ENCODE measurements at places on chromosomes 6 and 20.

DNA sequence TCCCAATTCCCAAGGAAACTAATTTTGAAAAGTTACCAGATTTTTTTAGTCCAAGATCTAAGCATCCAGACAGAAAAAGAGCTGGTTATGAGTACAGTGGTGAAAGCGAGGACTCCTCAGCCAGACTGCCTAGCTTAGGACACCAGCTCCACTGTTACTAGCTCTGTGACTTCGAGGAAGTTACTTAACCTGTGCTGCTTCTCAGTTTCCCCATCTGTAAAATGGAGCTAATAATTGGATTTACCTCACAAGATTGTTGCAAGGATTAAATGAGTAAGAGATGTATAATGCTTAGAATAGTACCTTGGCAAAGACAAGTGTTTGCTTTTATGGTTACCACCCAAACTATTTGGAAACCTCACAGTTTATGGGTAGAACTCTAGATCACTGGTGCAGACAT, 1.1 kb downstream of the NT5DC1 start:
- no peak for DNase-seq

DNA sequence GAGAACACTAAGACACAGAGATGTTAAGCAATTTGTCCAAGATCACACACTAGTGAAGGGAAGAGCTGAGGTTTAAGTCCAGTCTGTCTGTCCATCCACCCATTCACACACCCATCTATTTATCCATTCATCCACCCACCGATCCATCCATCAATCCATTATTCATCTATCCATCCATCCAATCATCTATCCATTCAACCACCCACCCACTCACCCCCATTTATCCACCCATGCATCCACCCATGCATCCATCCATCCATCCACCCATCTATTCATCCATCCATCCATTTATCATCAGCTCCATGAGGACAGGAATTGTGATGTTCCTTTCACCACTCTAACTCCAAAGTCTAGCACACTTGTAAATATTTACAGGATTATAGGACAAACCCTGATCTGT, 242.3 kb upstream of the PMEPA1 start:
- DNase-seq = no peak

DNA sequence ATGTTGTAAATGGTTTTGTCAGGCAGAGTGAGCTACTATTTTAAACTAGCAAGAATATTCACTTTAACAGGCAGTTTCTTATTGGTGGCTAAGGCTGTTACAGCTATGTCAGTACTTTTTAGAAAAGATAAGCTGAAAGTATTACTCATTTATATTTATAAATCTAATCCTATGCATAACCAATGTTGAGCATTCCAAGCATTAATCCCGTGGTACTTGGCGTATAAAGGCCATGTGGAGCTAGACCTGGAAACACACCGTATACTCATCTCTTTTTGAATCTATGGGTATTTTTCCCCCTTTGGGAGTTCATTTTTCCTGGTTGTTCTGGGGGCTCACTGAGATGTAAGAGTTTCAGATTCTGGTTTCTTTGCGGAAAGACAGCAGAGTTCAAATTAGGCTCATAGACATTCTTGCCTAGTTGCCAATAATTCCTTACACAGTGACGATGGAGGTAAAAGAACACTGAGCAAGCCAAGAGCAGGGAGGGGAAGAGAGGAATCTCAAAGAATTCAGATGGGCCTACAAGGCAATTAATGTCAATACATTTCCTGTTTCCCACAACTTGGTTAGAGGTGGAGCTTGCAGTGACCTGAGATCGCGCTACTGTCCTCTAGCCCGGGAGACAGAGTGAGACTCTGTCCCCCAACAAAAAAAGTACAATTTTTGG, 211.5 kb downstream of the SOX4 start:
- no peak for DNase-seq

- DNase-seq = no peak
Observed at GRCh38 chr6:11467364-11467763, 70.2 kb upstream of the TMEM170B start.

DNA sequence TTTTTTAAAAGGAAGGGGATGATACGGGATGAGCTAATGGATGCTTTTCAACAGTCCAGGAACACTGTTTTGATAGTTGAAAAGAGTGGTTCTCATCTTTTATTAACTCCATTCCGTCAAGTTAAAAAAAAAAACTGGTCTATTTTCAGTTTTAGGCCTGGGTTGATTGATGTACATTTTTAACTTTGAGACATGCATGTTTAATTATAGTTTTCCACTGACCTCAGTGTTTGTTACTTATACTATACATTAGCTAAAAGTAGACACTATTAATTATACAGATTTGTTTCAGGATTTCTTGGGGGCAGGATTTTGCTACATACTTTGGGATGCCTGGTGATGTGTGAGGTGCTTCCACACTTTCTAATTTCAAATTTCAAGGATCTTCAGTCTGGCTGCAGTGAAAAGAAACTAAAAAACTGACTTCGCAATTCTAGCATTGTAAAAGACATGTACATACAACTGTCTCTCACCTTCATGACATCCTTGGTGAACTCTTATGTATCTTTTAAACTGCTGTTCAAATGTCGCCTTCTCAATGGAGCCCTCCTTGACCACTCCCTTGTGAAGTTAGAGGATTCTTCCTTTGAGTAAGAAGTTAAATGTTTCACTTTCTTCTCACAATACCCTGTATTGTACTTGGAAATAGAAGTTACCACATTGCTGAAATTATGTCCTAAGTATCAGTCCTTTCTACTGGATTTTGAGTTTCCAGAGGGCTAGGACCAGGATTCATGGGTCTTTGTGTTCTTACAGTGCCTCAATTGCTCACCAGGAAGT, 101.7 kb downstream of the TSHZ2 start:
- DNase-seq = no peak

- DNase-seq = no peak
Observed at GRCh38 chr20:61810738-61811135, 254.9 kb downstream of the TAF4 start.

GRCh38 chr20:40691566-40692239, 2.7 kb upstream of the MAFB start:
- no peak for DNase-seq

DNA sequence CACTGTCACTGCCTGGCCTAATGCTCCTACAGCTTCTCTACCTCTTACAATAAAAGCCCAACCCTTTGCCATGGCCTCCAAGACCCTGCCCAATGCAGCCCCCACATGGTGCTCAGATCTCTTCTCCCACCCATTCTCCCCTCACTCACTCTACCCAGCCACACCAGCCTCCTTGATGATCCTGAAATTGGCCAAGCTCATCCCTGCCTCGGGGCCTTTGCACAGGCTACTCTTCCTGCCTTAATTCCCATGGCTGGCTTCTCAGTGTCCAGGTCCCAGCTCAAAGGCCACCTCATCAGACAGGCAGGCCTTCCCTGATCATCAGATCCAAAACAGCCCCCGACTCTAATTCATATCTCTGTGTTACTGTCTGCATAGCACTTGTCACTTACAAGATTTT, 25.6 kb downstream of the PREX1 start:
- DNase-seq = no peak

DNA sequence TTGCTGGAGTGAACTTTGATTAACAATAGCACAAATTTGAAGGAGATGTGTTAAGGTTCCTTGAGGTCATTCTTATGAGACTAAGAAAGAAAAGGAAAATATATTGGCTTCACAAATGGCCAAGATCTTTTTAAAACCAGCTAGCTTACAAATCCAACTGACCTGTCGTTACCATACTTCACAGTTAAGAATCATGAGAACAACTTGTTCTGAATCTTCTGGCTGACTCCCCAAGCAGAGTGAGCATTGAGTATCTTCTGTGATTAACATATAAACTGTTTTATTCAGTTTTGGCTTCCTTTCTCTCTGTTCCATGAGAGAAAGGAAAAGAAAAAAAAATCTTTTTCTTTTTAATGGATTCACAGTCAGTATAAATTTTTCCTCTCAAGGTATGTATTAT, 277.1 kb downstream of the KHDC1L start:
- no peak for DNase-seq

DNA sequence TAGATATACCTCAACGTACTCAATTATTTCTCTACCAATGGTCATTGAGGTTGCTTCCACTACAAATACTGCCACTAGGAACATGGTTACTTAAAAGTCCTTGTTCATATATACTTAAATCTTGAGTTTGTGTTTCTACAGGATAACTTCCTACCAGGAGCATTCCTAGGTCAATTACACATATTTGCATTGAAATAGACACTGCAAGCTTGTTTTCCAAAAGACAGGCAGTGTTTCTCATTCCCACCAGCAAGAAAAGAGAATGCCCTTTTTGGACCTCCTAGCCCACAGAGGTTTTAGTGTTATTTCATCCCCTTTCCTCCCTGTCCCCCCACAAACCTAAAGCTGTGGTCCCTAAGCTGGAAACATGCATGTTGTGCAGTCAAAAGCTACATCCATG, 177.3 kb downstream of the ID4 start:
- DNase-seq = no peak

DNA sequence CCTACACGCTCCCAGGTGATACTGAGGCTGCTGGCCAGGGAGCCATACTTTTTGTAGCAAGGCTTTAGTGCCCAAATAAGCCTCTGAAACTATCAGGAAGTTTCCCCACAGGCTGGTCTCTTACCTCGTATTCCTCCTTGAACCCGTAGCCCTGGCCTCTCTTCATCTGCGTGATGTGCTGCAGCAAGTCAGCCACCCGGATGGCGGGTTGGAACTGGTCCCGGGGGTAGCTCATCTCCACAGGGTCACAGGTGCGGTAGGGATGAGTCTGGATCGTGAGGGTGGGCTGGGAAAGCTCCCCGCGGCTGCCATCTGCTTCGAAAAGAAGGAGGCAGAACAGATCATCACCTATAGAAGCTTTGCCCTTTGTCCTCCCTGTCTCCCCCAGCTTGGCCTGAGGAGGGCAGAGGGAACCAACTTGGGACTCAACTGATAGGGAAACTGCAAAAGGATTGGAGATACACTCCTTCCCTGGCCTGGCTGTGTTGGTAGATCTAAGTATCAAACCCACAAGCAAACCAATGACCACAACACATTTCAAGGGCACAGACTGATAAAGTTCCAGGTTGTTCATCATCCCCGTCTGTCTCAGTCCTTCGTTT, 543.2 kb upstream of the CHD6 start:
- DNase-seq = no peak

DNA sequence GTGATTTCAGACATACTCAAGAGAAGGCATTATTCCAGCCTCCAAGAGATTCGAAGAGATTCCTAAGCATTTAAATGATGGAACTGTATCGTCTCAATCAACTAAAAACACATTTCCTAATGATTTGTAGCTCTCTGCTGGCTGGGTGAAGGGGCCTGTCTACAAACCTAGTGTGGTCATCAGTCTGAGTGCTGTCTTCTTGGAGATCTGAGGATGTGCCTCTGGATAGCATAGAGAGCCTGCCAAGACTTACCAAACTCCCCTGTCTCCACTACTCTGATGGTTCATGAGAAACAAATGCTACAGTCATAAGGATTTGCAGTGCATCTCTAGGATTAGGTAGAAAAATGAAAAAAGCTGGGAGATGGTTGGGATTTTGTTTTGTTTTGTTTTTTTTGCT, 176.9 kb upstream of the CITED2 start:
- no peak for DNase-seq

DNA sequence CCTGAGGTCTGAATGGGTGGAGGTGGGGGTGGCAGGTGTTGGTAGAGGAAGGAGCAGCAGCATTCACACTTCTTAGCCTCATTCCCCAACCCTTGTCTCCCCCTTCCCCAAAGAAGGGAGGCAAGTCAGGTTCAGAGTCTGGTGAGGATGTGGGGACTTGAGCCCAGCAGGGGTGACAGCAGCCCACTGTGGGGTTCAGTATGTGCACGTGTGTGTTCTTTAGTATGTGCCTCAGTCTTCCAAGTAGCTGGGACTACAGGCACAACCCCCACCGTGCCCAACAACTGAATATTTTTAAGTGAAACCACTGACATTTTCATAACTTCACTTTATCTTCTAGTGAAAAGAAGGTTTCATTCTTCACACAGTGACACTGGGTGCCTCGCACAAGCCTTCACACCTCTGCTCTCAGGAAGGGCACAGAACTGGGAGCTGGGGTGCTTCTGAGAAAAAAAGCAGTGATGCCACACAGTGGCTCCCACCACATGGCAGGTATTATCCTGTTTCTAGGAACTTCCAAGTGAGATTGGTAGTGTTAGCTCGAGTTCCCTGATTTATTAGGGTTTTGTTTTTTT, 33.4 kb upstream of the PRELID3B start:
- no peak for DNase-seq

DNA sequence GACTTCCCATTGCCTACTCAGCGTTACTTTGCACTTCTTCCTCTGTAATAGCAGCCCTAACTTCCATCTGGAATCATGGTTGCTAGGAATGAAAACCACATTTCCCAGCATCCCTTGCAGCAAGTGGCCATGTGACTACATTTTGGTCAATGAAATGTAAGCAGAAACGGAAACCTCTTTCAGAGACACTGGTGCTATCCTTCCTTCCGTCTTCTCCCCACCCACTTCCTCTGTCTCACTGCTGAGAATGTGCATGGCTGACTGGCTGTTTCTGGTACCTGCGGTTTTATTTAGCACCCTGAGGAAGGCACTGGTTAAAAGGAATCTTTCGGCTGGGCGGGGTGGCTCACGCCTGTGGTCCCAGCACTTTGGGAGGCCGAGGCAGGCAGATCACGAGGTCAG, 107.4 kb downstream of the SCML4 start:
- DNase-seq = peak; percentile 50

DNA sequence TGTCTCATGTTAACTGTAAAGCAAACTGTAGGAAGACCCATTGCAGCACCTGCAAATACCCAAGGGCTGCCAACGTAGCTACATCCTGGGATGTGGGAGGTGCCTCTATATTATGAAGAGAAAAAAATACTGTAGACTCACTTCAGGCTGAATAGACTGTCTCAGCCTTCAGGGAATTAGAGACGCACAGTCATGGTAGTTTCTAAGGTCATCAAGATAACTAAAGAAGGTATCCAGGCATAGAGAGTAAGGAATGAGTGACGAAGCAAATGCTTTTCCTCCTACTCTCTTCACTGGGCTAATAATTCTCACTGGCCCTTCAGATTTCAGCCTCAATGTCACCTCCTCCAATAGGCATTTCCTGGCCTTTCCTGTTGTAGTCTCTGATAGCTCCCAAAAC, 121.6 kb upstream of the ECI2 start:
- no peak for DNase-seq

DNA sequence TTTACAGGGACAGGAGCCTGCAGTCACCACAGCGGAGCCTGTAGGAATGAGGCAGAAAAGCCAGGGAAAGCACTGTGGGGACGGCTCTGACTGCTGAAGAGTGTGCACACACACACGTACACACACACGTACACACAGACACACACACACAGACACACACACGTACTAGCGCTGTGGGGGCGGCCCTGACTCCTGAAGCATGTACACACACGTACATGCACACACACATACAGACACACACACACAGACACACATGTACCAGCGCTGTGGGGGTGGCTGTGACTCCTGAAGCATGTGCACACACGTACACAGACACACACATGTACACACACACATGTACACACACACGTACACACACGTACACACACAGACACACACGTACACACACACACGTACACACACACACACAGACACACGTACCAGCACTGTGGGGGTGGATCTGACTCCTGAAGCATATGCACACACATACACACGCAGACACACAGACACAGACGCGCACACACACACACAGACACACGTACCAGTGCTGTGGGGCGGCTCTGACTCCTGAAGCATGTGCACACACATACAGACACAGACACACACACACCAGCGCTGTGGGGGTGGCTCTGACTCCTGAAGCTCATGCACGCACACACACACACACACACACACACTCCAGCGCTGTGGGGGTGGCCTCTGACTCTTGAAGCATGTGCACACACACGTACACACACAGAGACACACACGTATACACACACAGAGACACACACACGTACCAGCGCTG, 127.3 kb downstream of the DLL1 start:
- DNase-seq = no peak

GRCh38 chr6:32973144-32974015, 5.0 kb downstream of the BRD2 start:
- no peak for DNase-seq

All from activated CD4-positive, alpha-beta T cell treated with anti-CD3 and anti-CD28 coated beads for 24 hours (primary cell).